Activated effector memory CD4-positive, alpha-beta T cell treated with Interleukin-2 at 50 U/mL for 16 hours (primary cell): ENCODE measurements at places on chromosomes 1 and 21.

DNA sequence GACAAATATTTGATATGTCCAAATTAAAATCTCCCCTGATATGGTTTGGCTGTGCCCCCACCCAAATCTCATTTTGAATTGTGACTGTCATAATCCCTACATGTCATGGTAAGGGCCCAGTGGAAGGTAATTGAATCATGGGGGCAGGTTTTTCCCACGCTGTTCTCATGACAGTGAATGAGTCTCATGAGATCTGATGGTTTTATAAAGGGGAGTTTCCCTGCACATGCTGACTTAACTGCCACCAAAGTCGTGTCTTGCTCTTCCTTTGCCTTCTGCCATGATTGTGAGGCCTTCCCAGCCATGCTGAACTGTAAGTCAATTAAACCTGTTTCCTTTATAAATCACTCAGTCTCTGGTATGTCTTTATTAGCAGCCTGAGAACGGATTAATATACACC is 207.0 kb downstream of the BARHL2 start:
- DNase-seq, result no peak

- DNase-seq, result no peak
Observed at GRCh38 chr1:227697321-227697864, 37.7 kb downstream of the JMJD4 start.

DNA sequence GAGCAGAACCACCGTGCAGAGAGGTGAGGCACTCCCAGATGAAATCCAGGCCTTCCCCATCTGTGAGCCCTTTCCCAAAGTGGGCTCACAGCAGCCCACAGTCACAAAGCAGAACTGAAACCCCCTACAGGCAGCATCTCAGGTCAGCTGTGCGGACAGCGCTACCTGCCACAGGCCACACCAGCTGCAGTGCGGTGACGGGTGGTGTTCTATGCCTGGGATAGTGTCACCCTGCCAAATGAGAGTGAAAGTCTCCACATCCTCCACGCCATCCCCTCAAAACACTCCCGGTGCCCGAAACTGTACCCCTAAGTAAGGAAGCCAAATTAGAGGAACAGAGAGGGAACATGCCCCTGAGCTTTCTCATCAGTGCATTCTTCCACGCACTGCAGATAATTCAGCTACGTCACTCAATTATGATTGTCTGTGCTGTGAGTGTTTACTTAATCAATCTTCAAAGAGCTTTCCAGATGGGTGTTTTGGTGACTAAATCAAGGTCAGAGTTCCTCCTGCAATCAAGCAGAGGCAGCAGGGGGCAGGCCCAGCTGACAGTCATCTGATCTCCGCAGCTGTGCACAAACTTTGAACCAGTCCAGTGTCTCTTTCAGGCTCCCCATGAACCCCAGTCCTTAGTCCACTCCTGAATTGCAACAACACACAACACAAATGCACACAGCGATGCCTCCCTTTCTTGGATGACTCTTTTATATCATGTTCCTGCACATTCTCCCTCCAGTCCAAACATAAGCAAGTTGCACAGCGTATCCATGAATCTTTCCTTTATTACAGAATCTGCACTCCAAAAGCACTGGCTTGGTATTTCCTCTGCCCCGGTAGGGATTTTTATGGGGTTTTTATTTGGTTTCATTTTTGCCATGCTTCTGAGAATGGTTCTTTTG is 150.0 kb downstream of the TOMM20 start:
- DNase-seq, result peak; percentile 51

- DNase-seq, result no peak
Observed at GRCh38 chr1:15196807-15197530, 43.4 kb downstream of the TMEM51 start.

- DNase-seq, result no peak
Observed at GRCh38 chr1:172460177-172460576, 16.3 kb upstream of the PIGC start.

DNA sequence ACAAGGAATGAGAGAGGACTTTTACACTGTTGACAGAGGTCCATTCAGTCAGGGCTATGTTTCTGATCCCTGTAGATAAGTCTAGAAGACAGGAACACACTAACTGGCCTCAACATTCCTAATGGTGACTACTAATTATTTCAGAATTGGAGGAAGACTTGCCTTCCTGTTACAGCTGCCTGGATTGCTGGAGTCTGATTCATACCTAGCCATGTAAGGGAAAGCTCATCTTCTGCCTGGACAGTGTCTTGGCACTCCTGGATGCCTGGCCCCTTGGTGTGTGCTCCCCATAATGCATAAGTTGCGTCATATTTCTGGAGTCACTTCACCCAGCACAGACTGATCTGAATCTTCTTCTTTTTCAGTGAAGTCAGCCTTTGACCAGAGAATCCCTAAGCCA is 326.0 kb upstream of the RUNX1 start:
- no peak for DNase-seq

- no peak for DNase-seq
Observed at GRCh38 chr1:196651637-196652215, at the start of gene CFH. Gene CFH (plus strand): TSS chr1:196652043. CDS start chr1:196652118, 75 bp downstream.

GRCh38 chr1:62875676-62876075 is 91.7 kb downstream of the ATG4C start:
- DNase-seq, result no peak

DNA sequence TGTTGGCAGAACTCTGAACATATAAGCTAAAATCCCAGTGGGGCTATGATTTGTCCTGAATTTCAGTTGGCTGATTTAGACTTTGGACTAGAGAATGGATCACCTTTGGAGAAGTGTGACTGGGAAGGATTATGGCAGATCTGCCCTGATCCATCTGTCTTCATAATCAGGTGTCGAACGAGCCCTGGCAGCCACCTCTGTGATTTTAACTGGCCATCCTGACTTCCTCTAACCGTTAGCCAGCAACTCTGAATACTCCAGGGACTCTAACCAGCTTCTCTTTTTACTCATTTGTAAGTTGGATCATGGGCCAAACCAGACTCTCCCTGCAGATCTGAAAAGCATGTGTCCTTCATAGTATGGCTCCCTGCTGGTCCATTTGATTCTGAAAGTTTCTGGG is 32.0 kb downstream of the ACTN2 start:
- no peak for DNase-seq

DNA sequence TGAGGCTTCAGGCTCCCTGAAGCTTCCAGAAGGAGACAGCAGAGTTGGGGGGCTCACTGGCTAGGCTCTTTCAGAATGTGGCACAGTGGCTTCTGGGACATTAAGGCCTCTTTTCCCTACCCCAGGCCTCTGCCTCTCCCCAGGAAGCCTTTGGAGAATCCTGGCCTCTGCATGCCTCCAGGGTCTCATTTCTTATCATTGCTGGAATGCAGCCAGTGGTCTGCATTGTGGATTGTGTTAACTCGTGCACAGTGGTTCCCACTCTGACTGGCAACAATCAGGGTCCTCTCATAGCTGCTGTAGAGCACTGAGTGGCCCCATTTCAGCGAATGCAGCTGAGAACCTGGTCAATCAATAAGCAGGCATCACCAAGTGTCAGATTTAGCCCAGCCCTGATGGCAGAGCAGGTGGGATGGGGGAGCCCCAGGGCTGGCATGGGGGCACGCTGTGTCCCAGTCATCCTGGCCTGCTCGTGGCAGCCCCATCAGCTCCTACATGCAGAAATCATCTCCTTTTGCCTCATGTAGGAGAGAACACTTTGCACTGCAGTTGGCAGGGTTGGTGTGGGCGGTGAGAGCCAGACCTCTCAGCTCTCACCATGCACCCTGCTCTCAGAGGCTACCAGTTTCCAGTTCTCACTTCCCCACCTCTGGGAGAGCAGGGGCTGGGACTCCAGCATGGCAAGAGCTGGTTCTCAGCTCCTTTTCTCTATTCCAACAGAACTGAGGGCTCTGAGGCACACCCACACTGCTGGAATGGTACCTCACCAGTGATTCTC is 13.4 kb downstream of the ADORA1 start:
- no peak for DNase-seq

GRCh38 chr1:92125204-92125603 is 45.1 kb downstream of the BTBD8 start:
- DNase-seq, result no peak

- no peak for DNase-seq
Observed at GRCh38 chr1:184255560-184255959, 131.3 kb upstream of the C1orf21 start.

GRCh38 chr1:88883156-88883555 is 8.2 kb downstream of the GTF2B start:
- DNase-seq, result no peak

- DNase-seq, result no peak
Observed at GRCh38 chr1:28110555-28110954, 22.1 kb upstream of the EYA3 start.

- DNase-seq, result peak; percentile 13
Observed at GRCh38 chr1:24481101-24481500, 21.5 kb upstream of the RCAN3 start.

- DNase-seq, result no peak
Observed at GRCh38 chr1:245807306-245807705, 652.5 kb downstream of the KIF26B start.

DNA sequence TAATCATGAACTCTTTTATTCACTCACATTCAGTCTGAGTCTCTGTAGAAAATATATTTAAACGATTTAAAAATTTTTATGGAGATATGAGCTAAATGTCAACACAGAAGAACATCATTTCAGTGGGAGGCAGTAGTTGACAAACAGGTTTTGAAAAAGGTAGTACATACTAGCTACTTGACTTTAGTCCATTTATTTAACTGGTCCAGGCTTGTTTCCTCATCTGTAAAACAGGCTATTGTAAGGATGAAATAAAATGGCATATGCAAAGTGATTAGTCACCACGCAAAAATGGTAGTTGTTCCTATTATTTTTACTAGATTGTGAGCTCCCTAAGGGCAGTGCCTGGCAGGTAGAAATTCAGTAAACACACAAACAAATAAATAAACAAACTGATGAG is 75.2 kb downstream of the NTPCR start:
- no peak for DNase-seq

DNA sequence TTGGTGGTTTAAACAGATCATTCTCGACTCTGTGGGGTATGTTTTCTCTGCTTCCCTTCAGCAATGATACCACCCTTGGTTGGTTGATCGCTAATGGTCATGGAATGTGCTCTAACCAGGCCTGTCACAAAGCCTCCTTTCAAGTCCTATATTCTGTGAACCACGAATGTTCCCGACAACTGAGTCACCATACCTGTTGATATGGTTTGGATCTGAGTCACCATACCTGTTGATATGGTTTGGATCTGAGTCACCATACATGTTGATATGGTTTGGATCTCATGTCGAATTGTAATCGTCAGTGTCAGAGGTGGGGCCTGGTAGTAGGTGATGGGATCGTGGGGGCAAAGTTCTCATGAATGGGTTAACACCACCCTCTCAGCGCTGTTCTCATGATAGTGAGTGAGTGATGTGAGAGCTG is 10.2 kb upstream of the CAMK2N1 start:
- no peak for DNase-seq

DNA sequence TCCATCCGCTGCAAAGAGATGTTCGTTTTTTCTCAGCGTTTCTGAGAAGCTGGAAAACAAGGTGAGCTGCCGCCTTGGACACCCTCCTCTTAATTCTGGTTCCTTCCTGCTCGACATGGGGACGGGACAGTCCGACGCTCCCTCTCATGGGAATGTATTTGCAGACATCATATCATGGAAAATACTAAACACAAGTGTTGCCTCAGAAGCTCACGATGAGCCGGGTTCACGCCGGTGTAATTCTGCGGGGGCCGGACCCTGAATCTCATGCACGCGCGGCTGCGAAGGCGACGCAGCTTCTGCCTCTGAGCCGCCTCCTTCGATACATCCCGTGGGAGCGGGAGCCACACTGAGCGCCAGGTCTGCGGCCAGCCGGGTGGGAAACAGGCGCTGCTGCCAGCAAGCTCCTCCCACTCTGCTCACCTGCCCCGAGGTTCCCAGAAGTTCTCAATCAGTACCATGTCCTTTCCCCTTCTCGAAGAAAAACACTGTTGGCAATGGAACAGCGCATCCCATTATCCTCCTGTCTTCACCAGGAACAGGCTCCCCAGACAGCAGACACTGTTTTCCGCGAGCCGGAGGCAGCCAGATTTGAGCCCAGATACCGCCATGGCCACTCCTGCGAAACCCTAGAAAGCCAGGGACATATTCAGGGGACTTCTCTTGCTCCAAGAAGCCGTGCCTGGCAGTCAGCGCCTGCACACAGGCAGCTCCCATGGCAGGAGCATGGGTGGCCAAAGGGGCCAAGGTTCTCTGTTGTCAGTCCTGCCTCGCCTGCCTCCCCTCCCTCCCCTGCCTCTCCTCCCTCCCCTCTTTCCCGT is 98.0 kb downstream of the WDR4 start:
- DNase-seq, result no peak

DNA sequence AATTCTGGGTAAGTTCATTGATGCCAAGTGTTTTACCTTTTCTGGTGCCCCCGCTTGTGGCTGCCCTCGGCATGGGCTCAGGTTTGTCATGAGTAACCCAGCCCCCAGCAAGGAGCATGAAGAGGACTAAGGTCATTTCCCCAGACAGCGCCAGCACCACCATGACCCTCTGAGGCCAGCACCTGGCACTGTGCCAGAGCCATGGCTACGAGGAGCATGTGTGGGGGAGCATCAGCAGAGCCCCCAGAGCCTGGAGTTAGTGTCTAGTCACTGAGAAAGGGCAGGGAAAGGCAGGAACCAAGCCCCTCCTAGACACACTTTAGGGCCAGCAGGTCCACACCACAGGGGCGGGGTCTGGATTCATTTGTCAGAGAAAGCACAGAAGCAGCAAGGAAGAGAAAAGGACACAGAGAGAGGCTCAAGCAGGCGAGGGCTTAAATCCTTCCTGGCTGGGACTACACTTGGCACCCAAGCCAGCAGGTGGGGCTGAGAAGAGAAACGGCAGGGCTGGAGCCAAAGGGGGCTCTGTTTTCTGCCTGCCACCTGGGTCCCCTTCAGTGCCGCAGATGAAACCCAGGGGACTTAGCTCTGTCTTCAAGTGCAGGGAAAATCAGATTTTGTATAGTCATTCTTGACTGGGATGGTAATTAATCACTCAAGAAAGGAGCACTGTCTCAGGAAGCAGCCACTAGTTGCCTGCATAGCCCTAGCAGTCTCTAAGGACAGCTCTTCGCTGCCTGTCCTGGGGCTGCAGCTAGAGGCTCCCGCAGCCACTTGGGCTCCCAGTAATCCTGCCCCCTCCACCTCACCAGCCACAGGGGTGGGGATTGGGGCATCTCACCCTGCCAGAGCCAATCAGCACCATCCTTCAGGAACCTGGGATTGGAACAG is 79.6 kb upstream of the ZC3H12A start:
- DNase-seq, result no peak

DNA sequence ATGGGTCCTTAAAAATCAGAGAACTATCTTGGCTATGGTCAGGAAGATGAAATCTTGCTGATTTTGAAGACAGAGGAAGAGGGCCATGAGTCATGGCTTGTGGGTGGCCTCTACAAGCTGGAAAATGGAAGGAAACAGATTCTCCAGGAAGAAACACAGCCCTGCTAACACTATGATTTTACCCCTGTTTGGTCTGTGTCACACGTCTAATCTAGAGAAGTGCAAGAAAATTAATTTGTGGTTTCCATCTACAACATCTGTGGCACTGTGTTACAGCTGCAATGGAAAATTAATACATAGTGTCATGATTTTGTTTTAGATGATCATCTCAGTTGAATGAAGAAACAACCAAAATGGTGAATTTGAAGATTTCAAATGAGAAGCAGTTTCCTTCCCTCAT is 288.7 kb upstream of the NRIP1 start:
- DNase-seq, result no peak

- no peak for DNase-seq
Observed at GRCh38 chr1:198968866-198969265, 330.0 kb downstream of the PTPRC start.
